ENCODE measurements at places on chromosomes 12 and 14. TPM values are rescaled to one million over a fixed set of nuclear protein-coding genes. Genes with fewer than 3 reads are reported as not detected.

The NRL gene
- 4.9 TPM for total RNA-seq

The MGST1 gene
- total RNA-seq = 4.7 TPM

DNA sequence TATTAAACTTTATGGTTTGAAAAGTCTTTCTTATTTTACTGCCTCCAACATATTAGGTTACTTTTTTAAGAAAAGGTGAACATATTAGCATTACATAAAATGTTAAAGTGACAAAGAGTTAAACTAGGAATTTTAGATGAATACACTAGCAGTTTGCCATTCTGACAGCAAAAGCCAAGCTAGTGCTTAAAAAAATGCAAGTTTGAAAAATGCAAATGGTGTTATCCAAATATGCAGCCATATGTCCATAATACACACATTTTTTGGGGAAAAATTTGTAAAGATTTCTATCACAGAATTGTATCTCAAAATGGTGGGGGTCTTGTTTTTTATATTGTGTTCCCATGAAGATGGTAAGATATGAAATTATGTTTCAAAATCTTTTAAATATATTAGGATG, 466.1 kb downstream of the FOXG1 start:
- no peak for DNase-seq

GRCh38 chr14:94465042-94465441, 11.0 kb downstream of the SERPINA9 start:
- DNase-seq = no peak

The LRP10 gene
- 187 TPM for total RNA-seq

The GDF3 gene
- total RNA-seq = 0.53 TPM

The RHEBL1 gene
- total RNA-seq = 2.3 TPM

Data from glomerular endothelial cell (primary cell).